NCI-H526 (cell line): ENCODE measurements at places on chromosomes 3 and 15.
A peak's percentile ranks its signal among the peaks of the same experiment; 100 is the strongest.

DNA sequence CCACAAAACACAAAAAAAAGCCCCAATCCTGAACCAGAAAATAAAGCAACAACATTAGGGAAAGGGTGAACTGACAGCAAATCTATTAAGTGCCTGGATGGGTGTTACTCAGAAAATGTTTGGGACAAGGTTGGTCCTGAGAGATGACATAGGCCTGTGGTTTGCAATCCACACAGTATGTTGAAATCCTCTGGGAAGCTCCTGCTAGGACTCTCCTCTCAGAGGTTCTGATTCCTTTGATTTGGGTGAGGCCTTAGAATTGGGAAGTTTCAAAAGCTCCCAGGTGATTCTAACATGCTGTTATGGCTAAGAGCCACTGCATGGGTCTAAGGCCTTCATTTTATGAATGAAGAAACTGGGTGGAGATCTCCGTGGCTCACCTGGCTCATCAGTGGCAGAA, 18.4 kb downstream of the CLDN1 start:
- no peak for DNase-seq

GRCh38 chr3:151329363-151329762, at the start of gene P2RY13:
P2RY13 (minus strand) TSS chr3:151329549; CDS start chr3:151329528, 21 bp downstream.
- no peak for DNase-seq

DNA sequence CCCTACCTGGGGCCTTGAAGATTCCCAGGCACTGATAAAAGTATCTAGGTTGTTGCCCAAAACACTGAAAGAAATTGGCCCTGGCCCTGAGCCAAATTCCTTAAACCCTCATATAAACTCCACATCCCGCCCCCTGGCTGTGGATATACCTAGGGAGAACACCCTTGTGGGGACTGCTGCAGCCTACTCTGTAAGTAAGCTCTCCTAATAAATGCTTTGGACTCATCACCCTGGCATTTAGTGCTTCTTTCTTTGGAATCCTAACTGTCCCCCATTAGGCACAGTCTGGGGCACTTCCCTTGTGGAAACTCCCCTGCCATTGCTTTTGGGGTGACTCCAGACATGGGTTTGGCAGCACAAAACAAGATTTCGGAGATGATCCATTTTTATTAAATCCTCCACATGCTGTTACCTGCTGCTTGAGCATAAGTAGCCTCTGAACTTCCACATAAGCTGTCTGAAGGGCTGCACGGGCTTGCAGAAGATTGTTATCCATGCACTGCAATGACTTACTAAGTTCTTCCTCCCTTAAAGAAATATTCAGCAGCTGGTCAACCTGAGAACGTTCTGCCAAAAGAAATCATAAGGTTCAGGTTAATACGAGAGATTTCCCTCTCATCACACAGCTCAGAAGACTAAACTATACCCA, 46.4 kb downstream of the ZNF106 start:
- DNase-seq, result no peak

- no peak for DNase-seq
Observed at GRCh38 chr3:46188708-46189107, 19.4 kb downstream of the CCR1 start.

DNA sequence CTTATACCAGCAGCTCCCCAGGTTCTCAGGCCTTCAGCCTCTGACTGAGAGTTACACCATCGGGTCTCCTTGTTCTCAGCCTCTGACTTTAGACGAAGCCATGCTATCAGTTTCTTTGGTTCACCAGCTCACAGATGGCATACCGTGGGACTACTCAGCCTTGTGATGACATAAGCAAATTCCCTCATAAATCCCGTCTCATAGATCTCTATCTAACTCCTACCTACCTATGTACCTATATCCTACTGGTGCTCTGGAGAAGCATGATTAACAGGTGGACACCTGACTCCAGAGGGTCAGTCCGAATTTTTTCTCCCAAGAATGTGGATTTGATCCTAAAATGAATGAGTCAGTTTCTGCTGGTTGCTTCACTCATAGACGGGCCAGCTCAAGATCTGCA, 59.1 kb upstream of the CDV3 start:
- peak; percentile 90 for DNase-seq

GRCh38 chr15:29825227-29825626, 3.0 kb upstream of the TJP1 start:
- no peak for DNase-seq

GRCh38 chr3:126746395-126747177, 42.5 kb downstream of the CHCHD6 start:
- no peak for DNase-seq

DNA sequence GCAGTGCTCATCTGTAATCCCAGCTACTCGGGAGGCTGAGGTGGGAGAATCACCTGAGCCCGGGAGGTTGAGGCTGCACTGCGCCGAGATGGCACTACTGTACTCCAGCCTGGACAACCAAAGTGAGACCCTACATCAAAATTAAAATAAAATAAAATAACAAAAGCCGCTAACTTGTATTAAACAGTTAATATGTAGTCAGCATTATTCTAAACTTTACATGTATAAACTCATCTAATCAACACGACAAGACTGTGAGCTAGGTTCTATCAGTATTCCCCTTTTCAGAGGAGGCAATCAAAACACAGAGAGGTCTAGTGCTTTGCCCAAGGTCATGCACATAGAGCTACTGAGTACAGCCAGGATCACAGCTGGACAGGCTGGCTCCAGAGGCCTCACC, 111.7 kb upstream of the LINGO1 start:
- DNase-seq, result no peak

GRCh38 chr3:106208967-106209366, 340.2 kb upstream of the CBLB start:
- peak; percentile 4 for DNase-seq

- no peak for DNase-seq
Observed at GRCh38 chr15:89174476-89174875, 46.9 kb downstream of the RLBP1 start.

- no peak for DNase-seq
Observed at GRCh38 chr3:65449841-65450428, 588.8 kb downstream of the MAGI1 start.

GRCh38 chr15:96073908-96074307, 256.6 kb upstream of the NR2F2 start:
- no peak for DNase-seq

GRCh38 chr15:88491158-88491557, 23.6 kb downstream of the MRPS11 start:
- no peak for DNase-seq

- no peak for DNase-seq
Observed at GRCh38 chr15:92574566-92574965, 81.0 kb downstream of the FAM174B start.

- no peak for DNase-seq
Observed at GRCh38 chr15:100463515-100463914, 65.2 kb downstream of the CERS3 start.

DNA sequence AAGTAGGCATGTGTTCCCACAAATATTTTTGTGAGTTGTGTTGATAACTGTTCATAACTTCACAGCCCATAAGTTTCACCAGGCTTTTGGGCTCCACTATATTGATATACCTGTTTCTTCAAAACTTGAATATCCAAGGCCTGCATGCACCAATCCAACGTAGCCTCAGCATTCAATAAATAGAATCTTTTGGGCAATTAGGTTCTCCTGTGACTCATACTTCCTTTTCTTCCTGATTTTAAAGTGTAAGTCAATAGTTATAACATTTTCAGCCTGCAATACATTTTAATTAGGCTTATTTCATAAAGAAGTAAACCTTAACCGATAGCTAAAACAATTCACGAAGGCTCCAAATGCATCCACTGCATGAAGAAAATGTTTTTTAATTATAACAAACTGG, 97.8 kb upstream of the SPRED1 start:
- no peak for DNase-seq

DNA sequence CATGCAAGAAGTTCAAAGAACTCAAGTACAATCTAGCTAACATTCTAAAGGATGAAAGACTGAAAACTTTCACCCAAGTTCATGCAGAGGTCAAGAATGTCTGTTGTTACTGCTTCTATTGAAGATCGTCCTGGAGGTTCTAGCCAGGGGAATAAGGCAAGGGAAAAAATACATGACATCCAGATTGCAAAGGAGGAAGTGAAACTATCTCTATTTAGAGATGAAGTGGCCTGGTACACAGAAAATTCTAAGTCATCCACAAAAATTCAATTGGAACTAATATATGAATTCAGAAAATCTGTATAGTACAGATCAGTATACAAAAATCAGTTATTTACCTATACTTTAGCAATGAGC, 693.0 kb downstream of the NR2F2 start:
- no peak for DNase-seq

GRCh38 chr3:108103886-108104797, 13.3 kb upstream of the CD47 start:
- DNase-seq, result no peak

- DNase-seq, result no peak
Observed at GRCh38 chr3:58688574-58688973, 22.0 kb upstream of the FAM3D start.

DNA sequence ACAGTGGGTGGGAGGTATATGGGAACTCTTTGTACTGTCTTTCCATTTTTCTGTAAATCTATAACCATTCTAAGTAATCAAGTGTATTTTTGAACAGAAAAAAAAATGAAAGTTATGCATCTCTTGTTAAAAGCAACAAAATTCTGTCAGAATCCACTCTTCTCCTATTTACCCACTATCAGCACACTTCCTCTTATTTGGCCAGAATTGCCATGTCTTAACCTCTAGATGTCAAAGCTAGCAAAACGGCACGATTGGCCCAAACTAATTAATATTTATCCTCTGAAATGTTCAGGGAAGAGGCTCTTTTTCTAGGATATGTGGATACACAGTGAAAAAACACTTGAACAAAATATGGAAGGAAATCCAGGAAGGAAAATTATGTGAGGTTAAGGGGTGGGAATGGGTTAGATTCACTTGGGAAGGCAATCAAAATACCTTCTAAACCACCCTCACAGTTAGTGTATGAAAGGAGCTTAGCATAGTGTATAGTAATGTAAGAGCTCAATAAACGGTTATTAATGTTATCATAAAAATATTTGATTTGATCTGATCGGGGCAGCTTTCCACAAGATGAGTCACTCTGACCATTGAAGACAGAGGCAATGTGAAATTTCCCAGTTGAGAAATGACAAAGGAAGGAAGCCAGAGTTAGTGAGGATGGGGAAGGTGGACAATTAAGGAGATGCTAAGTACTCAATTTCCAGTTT, 20.1 kb upstream of the TGFBR2 start:
- DNase-seq, result no peak

GRCh38 chr3:79406175-79406574, 361.6 kb downstream of the ROBO1 start:
- no peak for DNase-seq

- no peak for DNase-seq
Observed at GRCh38 chr15:25543196-25543595, 104.4 kb upstream of the UBE3A start.

- DNase-seq, result no peak
Observed at GRCh38 chr3:127056281-127056680, 73.4 kb downstream of the PLXNA1 start.

DNA sequence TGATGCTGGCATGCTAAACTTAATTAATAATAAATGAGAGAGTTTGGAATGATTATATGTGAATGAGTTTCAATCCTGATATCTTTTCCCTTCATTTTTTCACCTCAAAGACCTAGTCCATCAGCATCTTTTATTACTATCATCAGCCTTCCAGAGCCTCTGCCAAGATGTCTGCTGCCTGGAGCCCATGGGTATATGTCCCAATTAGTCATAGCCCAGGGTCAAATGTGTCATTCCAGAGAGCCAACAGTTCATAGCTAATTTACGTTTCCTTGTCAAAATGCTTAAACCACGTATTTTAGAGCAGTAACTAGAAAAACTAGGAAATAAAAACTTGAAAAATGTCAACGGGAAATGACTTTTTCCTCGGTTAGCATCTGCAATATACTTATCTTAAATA, 457.9 kb downstream of the SI start:
- no peak for DNase-seq

- no peak for DNase-seq
Observed at GRCh38 chr3:137264071-137264820, 306.5 kb downstream of the IL20RB start.

DNA sequence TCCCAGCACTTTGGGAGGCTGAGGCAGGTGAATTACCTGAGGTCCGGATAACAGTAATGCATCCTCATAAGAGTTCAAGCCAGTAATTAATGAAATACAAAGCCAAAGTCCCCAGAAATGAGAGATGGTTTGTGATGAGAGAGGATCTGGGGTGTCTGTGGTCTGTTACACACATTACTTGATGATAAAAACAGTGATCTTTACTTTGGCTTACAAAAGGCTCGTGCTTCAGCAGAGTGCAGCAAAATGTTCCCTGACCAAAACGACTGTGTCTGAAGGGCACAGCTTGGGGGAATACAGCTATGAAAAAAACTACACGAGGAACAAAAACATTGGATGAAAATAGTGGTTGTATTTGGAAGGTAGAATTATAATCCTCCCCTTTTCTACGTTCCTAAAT, 40.9 kb downstream of the CRTC3 start:
- no peak for DNase-seq

DNA sequence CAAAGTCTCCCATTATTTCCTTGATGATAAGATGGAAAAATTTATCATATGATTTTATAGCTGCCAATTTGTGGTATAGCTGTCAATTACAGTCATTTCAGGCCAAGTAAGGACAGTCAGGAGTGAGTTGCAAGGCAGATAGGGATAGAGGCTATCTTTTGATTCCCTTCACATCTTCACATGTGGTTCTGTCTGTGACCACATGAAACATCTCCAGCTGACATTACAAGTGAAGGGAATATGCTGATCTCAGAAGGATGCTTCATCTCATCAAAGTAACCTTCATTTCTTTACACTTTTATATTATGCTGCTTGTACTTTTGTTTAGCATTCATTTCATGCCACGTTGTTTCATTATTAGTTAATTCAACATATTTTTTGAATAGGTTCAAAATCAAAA, 136.9 kb upstream of the CFAP20DC start:
- no peak for DNase-seq

GRCh38 chr3:24149032-24149431, 203.9 kb downstream of the NR1D2 start:
- DNase-seq, result no peak

DNA sequence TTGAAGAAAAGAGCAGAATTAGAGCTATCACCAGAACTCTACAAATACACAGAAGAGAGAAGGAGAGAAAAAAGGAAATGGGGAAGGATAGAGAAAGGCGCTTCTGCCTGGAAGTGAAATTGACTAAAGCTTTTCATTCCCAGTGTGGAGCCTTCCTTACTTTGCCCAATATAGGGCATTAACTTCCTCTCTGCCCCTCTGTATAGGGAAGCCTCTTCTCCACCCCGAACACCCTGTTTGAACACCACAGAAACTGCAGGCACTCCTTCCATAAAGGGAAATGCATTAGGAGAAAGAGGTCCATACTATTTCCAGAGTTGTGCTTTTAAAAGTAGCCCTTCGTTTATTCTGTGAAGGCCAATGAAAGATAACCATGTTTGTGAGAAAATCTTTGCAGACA, 248.5 kb downstream of the RAP2B start:
- no peak for DNase-seq

GRCh38 chr3:104982130-104982529, 384.6 kb upstream of the ALCAM start:
- no peak for DNase-seq

GRCh38 chr3:4138786-4139431, 164.3 kb upstream of the SETMAR start:
- no peak for DNase-seq
